ENCODE measurements at places on chromosomes 7 and 10.

DNA sequence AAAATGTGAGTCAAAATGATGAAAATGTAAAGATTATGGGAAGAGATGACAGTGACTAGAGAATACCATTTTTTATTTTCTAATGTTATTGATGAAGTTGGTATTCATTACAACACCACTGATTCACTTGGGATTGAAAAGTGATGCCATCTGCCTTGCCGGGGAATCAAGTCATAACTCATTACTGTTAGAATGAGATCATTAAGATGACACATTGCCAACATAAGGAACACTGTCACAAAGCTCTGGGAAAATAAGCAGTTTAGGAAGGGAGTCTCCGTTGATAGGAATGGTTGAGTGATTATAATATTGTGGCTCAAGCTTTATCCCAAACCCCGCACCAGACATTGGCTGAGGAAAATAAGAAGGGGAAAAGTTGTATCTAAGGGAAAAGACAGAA is 121.5 kb upstream of the PLPP4 start:
- no peak for DNase-seq

GRCh38 chr7:50815138-50815537 is 32.4 kb upstream of the GRB10 start:
- DNase-seq, result no peak

DNA sequence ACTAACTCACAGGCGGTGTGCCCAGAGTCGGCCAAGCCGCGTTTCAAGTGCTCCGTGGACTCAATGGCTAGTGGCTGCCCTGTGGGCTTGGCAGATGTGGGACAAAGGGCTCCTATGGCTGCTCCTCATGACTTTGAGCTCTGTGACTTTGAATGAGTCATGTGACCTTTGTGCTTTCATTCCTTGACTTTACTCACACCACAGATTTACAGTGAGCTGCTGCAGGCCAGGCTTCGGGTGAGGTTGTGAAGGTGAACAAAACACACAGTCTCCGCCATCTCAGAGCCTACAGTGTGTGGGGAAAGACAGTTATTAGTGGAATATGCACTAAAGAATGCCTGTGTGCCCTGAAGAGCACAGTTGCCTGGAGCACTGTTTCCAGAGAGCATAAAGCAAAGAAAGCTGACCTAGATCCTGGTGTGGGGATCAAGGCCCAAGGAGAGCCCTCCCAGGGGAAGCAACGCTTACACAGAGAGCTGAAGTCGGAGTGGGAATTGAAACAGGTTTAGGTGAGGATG is 29.7 kb upstream of the PLEKHA1 start:
- no peak for DNase-seq

DNA sequence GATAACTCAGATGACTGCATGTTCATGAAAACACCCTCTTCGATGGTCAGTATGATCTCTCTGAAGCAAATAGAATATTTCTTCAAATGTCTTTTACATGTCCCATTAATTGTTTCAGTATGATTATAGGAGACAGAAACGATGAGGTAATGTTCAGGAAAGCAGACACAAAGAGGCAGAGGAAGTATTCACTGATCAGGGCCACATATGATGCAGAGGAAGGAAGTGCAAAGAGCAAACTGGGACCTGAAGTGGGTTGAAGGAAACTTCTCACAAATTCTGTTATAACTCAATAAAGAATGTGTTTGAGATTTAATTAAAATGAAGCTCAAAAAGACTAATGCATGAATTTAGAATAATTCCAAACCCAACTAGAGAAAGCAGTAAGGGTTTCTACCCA is 70.5 kb downstream of the TES start:
- DNase-seq, result no peak

GRCh38 chr10:95526044-95526443 is 35.1 kb downstream of the SORBS1 start:
- no peak for DNase-seq

DNA sequence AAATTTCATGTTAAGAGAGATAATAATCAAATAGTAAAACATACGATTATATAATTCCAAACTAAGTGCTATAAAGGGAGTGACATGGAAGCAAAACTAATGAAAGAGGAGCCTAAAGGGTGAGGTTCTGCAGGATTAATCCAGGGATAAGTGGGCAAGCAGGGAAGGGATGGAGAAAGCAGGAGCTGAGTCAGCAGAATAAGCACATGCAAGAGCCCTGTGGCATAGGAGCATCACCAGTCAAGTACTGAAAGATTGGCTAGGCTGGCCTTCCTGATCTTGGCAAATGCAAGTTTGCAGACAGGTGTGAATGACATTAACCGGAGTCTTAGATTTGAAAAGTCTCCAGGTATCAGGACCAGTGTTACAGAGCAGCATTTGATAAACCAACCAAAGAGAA is 336.4 kb downstream of the ELMO1 start:
- no peak for DNase-seq

GRCh38 chr10:126592901-126593300 is 77.6 kb downstream of the C10orf90 start:
- DNase-seq, result no peak

- DNase-seq, result no peak
These were observed 1.7 kb downstream of the TACR2 start for GRCh38 chr10:69415049-69415448.

- DNase-seq, result no peak
These were observed 1.4 kb downstream of the LRRC18 start for GRCh38 chr10:48938281-48938680.

- DNase-seq, result no peak
These were observed 33.5 kb upstream of the ANTXRL start for GRCh38 chr10:46253076-46254006.

DNA sequence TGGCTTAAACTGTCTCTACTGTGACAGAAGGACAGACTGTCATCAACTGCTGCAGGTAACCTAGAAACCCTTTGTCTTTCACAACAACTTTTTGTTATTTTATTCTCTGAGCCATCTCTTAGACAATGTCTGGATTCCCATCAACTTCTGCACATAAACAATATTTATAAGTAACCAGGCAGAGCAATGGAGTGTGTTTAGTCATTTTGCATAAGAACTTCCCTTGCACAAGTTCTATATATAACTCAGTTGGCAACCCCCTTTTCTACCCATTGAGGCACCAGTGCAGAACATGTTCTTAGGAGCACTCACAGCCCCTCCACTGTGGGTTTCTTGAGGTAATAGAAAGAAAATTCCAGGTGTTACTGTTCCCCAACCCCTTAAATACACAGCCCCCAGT is 65.0 kb upstream of the IL6 start:
- DNase-seq, result no peak

- no peak for DNase-seq
These were observed 665.9 kb upstream of the PCDH15 start for GRCh38 chr10:55466806-55467504.

DNA sequence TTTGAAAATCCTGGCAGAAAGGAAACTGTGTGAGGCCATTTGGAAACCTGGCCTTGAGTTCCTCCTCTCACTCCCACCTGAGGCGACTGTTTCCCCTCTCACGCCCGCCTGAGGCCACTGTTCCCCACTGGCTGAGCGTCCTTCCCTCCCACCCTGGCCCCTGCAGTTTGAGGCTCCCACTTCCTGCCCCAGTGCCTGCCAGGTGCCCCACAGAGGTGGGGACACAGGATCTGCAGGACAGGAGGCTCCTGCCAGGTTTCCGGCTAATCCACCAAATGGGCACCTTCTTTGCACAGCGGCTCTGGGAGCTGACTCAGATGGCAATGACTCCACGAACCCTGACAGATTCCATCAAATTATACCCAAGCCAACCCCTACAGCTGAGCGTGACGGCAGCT is 24.3 kb upstream of the LARP4B start:
- no peak for DNase-seq

GRCh38 chr10:14665865-14666857 is 108.5 kb downstream of the FAM107B start:
- no peak for DNase-seq

- no peak for DNase-seq
These were observed 73.2 kb upstream of the TRIM24 start for GRCh38 chr7:138386821-138387220.

DNA sequence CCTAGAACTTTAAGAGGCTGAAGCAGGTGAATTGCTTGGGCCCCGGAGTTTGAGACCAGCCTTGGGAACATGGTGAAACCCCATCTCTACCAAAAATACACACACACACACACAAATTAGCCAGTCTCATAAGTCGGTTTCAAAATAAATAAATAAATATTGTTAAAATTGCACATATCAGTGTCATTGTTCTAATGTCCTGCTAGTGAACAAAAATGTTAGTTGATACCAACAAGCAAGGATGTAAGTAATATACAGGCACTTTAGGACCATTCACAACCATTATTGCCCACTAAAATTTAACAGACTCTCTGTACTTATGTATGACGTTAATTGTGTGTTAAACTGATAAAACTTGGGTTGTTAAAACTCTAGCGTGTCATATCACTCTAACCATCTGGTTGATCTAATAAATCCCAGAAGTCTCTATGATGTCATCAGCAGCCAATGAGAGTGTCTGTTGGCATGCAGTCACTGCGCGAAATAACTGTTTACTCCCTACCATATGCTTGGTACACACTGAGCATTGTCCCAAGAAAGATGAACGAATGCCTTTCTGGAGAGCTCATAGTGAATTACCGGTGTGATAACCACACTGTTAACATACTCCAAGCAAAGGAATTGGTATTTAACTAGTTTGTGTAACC is 30.4 kb upstream of the OTUD1 start:
- no peak for DNase-seq

DNA sequence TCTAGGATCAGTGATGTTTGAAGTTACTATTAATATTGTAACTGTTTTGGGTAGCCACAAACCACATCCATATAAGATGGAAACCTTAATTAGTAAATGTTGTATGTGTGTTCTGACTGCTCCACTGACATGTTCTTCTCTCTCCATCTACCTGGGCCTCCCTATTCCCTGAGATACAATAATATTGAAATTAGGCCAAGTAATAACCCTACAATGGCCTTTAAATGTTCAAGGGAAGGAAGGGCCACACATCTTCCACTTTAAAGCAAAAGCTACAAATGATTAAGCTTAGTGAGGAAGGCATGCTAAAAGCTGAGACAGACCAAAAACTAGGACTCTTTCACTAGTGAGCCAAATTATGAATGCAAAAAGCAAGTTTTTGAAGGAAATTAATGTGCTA is 176.4 kb upstream of the ANK3 start:
- DNase-seq, result no peak

- no peak for DNase-seq
These were observed at the start of gene CUBN for GRCh38 chr10:17129741-17130140. Gene CUBN (minus strand): TSS chr10:17129811. CDS start chr10:17129765, 46 bp downstream.

DNA sequence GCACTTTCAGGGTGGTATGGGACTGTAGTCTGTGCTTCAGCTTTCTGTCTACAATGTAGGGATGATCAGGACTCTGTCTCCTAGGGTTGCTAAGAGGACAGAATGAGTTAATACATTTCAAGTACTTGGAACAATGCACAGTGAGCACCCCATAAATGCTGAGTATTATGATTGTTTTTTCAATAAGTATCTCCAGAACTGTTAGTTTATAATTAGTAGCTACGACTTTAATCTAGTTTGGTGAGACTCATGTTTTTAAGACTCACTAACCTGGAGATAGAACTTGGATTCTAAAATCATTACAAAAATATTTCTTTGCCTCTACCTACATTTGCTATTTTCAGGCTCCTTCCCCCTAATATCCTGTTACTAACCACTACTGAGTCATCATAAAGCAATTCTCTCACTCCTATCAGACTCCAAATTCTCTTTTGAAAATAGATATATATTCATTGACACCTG is 95.3 kb downstream of the CPED1 start:
- no peak for DNase-seq

- no peak for DNase-seq
These were observed 12.3 kb upstream of the CTBP2 start for GRCh38 chr10:125172694-125173093.

- DNase-seq, result no peak
These were observed 63.7 kb downstream of the PRSS58 start for GRCh38 chr7:142194201-142194600.

DNA sequence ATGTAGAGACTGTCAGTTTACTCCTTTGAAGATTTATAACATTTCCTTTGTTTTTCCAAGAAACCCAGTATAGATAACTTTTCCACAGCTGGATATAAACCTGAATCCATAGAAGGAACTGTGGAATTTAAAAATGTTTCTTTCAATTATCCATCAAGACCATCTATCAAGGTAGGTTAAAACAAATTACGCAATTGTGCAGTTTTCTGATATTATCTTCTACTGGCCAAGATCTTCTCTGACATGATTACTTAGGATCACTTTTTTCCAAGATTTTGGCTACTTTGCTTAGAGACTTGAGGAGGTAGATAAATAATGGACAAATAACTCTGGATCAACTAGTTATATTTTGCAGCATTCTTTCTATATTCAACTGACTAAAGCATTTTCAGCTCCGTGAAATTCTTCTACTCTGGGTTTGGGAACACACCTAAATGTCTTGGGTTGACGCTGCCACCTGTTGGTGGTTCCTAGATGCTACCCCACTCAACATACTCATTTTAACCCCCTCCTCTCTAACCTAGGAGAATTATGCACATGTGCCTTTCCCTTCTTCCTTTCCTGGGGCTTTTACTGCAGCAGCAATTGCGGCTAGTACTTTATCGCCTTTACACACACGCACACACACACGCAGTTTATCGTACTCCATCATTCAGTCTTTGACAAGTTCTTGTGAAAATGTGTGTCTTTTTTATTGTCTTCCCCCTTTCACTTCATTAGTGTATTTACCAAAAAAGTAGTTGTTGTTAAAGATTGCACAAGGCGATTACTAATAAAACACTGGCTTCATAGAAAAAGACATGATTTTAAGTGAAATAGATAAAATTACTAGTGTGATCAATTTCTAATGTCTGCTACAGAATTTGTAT is 32.7 kb downstream of the ABCB5 start:
- no peak for DNase-seq

- DNase-seq, result no peak
These were observed 46.1 kb downstream of the EPHB4 start for GRCh38 chr7:100781255-100781654.

DNA sequence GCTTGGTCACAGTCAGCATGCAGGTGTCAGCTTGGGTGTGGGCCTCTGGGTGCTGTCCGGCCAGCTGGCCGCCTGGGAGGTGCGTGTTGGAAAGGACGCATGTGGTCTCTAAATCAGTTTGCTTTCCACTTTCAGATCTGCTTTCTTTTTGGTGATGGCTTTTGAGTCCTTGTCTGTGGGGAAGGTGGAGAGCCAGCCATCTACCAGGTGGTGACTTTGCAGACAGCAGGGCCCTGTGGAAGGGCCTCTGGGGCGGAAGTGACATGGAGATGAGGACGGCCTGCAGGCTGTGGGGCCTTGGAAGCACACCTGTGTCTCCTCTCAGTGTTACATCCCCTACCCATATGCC is 59.4 kb downstream of the WDR37 start:
- DNase-seq, result no peak

GRCh38 chr7:69764147-69764546 is 165.9 kb downstream of the AUTS2 start:
- no peak for DNase-seq

DNA sequence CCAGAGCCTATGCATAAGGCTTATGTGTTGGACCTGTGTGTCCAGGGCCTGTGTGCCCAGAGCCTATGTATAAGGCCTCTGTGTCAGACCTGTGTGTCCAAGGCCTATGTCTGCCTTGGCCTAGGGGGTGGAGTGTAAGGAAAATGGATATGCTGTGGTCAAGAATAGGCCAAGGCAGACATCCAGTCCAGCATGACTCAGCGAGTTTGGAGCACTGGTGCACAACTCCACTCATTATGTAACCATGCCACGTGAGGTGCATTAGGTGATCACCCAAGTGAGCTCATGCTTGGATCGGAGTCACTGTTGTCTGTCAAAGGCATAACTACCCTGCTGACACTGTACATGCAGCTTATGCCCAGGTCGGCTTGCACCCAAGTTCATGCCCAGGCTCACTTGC is 238.9 kb downstream of the CACNA2D1 start:
- no peak for DNase-seq
